ENCODE measurements at places on chromosomes 4 and X. TPM values are rescaled to one million over a fixed set of nuclear protein-coding genes. Genes with fewer than 3 reads are reported as not detected.

- no peak for DNase-seq
Observed at GRCh38 chr4:87499403-87500091, 29.6 kb downstream of the SPARCL1 start.

DNA sequence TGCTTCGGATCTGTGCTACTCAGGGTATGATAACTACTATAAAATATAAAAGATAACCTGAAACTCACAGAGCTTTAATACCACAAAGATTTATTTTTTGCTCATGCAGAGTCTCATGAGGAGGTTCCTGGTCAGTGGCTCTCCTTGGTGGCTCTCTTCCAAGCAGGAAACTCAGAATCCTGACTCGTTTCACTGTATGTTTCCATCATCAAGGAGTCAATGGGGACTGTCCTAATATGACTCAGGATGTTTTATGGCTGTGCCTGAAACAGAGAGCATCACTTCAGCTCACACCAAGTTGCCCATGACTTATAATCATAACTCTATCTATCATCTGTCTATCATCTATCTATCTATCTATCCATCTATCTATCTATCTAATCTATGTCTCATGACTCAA, 620.8 kb upstream of the NR3C2 start:
- no peak for DNase-seq

The ATP2B3 gene
- not detected for total RNA-seq

The SERPINA7 gene
- total RNA-seq: not detected
